Stimulated activated CD4-positive, alpha-beta T cell treated with anti-CD3 and anti-CD28 coated beads, Interleukin-15, amount 100 ng/mL, for 1 hour (primary cell): ENCODE measurements at places on chromosomes 7 and 10.
A peak's percentile ranks its signal among the peaks of the same experiment; 100 is the strongest.

DNA sequence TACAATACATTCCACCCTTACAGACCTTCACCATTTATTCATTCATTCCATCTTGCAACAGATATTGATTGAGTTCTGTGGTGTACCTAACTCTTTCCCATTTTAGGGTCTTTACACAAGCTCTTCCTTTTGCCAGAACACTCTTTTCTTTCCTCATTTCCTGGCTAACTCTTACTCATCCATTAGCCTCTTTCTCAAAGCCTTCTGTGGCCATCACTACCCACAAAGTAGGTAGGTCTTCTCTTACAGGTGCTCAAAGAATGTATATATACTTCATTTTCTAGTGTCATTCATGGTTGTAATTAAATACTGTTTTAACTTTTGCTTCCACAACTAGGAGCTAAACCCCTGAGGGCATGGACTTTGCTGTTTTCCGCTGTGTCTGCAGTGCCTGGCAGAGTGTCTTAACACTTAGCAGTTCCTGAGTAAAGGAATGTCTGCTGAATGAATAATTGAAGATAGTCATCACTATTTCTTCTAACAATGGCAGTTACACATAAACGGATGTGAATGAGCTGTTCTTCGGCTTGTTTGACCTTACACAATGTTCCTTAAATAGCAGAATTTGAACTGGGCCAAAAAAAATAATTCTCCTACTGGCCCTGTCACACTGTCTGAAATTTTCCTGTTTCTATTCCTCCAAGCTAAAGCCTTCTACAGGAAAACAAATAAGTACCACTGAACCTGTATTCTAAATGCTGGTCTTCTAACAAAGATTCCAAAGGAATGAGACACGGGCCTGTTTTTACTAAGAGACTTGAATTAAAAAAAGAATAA is 15.1 kb downstream of the BCAP29 start:
- no peak for DNase-seq

DNA sequence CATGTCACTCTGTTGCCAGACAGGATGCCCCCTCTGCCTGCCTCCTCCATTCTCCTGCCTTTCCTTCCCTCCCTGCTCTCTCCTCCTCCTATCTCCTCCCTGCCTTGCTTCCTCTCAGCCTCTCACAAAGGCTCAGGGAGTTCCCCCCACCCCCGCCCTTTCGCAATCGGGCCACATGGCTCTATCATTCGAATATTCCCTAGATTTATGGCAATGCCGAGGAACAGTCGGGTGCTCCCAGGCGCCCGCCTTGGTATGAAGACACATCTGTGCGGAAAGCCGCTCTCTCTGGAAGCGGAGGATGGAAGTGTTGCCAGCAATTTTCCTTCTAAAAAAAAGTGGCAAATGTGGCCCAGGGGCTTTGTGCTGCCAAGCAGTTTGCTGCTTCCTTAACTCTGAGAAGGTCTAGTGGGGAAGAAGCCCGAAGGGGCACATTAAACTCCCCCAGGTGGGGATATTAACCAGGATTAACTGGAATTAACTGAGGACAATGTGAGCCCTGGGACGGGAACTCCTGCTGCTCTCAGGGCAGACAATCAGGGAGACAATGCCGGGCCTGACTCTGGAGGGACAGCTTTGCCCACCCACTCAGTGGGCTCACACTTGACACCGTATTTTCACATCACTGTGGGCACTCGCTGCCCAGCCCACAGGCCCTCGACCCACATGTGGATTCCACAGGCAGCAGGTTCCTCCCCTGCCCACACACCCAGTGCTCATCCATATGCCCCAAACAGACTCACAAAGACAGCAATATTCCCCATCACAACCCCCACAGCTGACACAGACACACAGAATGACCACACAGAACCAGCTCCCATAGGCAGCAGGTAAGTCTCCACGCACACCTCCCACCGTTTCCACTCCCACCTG is 88.4 kb upstream of the SMNDC1 start:
- DNase-seq: no peak

DNA sequence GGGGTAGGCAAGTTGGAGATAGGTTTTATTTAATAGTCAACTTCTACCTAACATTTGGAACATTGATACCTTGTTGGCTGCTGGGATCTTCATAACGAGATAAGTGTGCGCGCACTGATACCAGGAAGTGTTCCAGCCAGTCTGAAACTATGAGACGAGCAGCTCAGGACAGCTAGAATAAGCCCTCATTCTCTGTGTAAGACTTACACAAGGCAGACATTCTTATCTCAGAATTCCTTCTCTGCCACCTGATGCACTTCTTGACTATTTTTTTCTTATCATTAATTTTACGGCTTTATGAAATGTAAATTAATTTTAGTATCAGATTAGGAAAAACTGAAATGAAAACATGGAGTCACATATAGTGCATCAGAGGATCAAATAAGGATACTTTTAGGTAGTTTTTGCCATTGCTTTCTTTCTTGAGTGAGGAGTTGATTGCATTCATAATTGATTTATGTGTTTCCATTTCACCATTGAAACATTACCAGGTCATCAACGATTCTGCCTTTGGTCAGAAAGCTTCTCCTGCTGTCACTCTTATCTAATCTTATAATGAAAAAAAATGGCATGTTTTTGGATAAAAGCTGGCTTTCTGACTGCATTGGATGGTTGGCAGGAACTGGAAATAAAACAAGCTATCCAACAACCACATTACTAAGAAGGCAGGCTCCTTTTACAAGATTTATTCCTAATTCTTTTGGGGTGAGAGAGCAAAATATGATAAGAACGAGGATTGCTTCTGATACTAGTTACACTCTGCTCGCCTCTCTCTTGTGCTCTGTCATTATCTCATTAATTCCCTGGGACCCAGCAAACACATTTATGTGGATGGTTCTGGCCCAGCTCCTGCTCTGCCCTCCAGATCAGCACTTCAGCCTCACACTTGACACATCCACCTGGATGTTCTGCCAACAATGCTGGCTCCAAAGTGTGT is 40.4 kb upstream of the ABCB5 start:
- DNase-seq: no peak

- DNase-seq: no peak
These were observed 8.5 kb upstream of the IL2RA start for GRCh38 chr10:6070660-6071059.

DNA sequence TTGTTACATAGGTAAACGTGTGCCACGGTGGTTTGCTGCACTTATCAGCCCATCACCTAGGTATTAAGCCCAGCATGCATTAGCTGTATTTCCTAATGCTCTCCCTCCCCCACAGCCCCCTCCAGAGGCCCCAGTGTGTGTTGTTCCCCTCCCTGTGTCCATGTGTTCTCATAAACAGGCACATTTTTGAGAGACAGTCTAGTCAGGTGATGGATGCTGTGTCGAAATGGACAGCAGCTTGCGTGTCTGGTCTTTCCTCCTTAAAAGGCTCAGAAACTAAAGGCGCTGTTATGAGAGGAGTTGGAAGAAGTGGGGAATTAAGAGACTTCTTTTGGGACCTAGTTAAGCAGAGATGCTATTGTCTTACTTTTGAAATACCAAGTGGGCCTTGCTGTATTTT is 296.0 kb downstream of the BBS9 start:
- DNase-seq: no peak

DNA sequence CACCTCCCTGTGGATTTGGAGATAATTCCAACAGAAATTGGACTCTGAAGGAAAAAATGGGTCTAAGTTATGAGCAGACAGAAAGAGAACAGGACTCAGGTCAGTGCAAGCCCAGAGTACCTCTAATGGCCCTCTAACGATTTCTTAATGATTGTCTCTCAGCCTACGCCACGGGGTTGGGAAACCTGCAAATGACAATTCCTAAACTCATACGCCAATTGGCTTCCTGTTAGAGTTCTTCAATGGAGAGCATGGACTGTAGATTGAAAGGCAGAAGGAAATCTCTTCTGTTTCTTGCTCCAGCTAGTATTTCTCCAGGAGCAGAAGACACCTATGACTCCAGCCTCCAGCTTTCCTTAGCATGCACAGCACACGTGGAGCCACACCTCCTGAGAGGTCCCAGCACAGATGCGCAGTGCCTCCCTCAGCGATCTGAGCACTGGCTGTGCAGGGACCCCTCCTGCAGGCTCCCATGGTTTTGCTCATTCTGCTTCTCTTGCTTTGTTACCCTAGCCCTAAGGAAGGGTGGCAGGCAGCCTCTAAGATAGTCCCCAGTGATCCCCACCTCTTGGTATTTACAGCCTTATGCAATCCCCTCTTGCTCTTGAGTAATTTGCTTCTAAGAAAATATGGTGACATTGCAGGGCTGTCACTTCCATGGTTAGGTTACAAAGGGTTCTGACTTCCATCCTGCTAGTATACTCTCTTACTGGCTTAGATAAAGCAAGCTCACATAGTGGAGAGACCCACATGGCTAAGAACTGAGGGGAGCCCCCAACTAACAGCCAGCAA is 30.1 kb downstream of the DENND11 start:
- DNase-seq: no peak

DNA sequence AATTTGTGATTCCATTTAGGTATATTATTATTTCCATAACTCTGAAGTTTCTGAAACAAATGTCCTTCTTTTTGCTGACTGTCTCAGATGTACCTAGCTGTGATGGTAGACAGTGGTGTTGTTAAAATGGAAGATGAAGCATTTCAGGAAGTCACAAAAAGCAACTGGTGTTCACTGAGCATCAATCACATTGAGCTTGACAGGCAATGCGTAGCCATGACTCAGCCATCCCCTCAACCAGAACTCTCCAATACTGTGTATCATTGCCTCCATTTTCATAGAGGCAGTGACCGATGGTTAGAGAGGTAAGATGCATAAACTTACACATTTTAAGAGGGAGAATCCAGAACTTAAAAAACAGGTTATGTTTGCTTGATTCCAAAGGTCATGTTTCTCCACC is 434.0 kb downstream of the INHBA start:
- DNase-seq: no peak

- no peak for DNase-seq
These were observed 21.7 kb upstream of the SMO start for GRCh38 chr7:129166745-129167144.

DNA sequence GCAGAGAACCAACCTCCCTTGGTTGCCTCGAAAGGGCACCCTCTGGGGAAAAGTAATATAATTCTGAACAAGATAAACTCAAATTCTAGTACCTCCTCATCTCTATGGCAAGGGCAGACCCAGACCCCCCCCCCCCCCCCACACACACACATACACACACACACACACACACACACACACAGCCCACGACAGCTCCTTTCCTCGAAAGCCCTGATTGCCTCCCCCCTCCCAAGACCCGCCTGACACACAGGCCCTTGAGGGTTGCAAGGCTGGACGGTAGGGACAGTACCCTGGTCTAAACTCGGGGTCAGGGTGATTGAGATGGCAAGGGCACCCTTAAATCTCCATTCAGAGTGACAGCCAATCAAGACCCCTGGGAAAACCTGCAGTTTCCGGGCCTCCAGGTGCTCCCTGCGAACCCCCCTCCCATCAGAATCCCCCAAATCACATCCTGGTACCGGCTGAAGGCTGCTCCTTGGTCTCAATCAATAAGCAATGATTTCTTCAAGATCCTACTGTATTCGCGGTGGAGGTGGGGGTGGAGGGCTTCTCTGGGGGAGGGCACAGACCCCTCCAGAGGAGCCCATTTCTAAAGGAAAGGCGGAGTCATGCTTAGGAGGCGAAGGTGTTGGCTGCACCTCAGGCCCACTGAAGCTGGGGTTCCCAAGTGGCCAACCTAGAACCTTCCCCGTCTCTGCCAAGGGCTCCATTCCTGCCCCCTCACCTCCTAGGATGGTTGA is 100.7 kb downstream of the HIP1 start:
- DNase-seq: no peak

- DNase-seq: no peak
These were observed 162.7 kb upstream of the ITGB1 start for GRCh38 chr10:33120700-33121099.

GRCh38 chr10:59905066-59905730 is 1.2 kb downstream of the CCDC6 start:
- DNase-seq: peak; percentile 3

DNA sequence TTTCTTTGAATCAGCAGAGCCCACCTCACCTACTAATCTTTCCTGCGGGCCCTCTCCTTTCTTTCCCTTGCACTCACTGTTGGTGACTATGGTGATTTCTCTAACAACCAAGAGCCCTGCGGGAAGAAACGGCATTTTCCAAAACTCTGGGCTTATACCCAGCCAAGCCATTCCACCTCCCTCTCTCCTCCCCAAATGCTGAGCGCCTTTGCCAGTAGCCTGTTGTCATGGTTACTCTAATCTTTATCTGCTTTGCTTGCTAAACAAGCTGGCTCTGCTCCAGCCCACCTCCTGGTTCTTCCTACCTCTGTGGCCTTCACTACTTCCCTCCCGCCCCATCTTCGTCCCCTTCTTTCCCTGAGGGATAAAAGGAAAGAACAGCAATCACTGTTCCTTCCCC is 86.7 kb downstream of the DGKI start:
- DNase-seq: no peak

GRCh38 chr10:11891776-11892486 is 68.8 kb downstream of the PROSER2 start:
- no peak for DNase-seq

DNA sequence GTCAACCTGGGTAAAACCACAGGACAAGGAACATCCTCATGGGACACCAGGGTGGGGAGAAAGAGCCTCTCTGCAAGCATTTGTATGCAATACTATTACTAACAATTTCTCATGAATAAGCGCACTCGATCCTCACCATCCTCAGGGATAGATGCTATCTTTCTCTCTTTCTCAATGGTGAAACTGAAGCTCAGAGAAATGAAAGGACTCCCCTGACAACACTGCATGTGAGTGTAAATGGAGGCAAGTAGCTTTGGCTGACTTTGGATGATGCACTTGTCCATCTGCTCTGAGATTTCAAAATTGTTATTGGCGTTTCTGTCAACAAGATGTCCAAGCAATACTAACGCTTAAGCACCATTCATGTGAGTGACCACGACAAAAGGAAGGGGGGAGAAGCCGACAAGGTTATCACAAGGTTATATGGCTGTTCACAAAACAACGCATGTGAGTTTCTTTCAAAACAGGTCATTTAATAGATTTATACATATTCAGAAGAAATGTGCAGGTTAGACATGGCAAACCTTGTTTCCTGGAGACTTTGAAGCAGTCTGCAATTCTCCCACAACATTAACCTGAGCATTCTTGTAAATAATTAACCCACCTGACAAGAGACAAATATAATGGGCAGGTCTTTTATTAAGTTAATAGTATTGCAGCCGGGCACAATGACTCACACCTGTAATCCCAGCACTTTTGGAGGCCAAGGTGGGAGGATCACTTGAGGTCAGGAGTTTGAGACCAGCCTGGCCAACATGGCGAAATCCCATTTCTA is 54.0 kb downstream of the IFIT5 start:
- DNase-seq: no peak

DNA sequence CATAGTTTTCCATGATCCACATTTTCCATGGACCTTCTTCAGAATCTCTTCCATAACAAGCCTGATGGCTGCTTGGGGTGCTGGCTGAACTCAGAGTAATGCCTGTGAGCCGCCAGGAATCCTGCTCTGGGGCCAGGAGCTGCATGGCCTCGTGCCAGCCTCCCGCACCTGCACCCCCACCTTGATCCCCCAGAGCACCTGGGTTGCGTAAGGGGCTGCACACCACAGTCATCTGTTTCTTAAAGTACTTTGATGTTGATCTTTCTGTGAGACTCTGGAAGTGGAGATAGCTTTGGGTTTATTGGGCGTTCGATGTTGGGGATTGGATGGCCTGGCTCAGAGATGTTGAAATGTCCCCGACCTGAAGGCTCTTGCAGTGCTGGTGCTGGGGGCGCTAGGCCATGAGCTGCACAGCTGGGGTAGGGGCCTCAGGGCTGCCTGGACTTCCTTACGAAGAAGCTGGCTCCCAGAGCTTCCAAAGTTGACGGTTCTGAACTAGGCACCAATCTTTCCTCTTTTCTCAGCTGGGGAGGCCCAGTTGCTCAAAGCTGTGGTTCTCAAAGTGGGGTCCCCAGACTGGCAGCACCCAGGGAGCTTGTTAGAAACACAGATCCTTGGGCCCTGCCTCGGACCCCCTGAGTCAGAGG is 534.0 kb downstream of the DNAJB6 start:
- no peak for DNase-seq
